ENCODE measurements at places on chromosomes 6 and 20.

GRCh38 chr6:130676077-130676772, 151.0 kb upstream of the SMLR1 start:
- peak; percentile 28 for DNase-seq

DNA sequence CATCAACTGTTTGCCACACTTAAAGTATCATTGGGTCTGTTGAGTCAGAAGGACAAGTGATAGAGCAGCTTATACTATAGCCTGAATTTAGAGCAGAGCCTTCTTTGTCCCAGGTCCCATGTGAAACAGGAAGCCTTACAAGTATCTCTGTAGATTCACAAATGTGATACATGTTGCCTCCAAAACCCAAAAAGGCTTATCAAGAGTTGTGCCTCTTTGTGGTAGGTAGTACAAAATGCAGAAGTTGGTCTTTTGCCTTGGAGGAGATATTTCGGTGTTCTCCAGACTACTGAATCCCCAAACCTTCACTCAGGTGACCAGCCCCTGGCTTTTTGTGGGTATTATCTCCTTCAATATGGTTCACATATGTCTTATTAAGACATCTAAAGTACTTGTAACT, 172.8 kb upstream of the PROKR2 start:
- no peak for DNase-seq

DNA sequence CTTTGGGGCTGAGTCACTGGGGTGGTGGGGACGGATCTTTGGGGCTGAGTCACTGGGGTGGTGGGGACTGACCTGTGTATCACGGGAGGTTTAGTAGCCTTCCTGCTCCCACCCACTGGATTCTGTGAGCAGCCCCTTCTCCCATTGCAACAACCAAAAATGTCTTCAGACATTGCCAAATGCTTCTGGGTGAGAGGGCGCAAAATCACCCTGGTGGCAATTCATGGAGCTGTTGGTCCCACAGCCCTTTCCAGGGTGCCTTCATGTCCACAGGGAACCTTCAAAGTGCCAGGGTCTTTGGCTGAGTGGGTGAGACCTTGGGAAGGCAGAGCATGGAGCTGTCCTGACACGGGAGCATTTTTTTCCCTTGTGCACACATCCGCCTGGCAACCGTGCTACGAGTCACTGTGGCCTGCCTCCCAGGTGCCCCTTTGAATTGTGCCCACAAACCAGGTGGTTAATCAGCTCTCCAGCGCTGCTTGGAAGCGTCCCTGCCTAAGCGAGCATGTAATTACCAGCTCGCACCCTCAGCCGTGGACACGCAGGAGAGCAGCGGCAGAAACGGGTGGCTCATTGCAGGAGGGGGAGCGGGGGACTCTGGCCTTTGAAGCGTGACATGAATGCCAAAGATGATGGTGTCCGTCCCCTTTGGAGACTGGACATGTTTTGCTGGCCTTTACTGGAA, 27.4 kb upstream of the APCDD1L start:
- DNase-seq, result peak; percentile 66

GRCh38 chr6:134533991-134534390, 216.1 kb upstream of the SGK1 start:
- no peak for DNase-seq

GRCh38 chr6:146336191-146336590, 207.4 kb upstream of the RAB32 start:
- DNase-seq, result no peak

- no peak for DNase-seq
Measured at GRCh38 chr6:50851049-50851845, 32.6 kb downstream of the TFAP2B start.

DNA sequence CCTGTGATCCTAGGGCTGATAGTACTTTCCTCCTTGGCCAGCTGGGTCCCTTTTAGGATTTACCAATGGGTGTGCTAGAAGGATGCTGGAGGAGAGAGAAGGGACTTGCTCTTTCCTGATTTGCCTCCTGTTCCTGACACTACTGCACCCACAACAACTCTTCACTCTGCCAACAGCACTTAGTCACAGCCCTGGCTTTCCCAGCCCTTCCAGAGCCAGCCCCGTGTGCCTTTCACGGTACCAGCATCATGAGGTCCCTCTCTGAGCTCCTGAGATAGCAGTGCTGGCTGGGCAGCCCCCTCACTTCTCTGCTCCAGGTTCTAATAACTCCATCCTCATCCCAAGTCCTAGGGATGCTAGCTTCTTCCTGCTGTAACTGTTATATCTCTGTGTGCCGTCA, 80.9 kb downstream of the DNAH8 start:
- no peak for DNase-seq

GRCh38 chr20:9573335-9574151, 59.2 kb downstream of the LAMP5 start:
- no peak for DNase-seq

GRCh38 chr6:131255911-131256310, 120.6 kb downstream of the AKAP7 start:
- DNase-seq, result no peak

DNA sequence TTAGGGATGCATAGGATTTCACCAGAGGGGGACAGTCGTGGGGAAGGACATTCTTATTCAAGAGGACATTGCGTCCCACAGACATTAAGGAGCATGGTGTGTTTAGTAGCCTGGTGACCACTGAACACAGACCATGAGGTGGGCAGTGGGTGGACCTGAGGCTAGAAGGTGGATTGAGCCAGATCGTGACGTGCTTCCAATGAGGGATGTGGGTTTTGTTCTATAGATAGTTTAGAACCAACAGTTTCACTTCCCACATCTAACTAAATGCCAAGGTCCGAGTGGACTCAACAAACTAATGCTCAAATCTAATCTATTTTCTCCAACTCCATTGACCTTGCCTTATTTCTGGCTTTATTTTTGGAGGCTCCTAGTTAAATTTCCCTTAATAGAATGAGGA, 58.5 kb downstream of the OGFRL1 start:
- DNase-seq, result no peak

DNA sequence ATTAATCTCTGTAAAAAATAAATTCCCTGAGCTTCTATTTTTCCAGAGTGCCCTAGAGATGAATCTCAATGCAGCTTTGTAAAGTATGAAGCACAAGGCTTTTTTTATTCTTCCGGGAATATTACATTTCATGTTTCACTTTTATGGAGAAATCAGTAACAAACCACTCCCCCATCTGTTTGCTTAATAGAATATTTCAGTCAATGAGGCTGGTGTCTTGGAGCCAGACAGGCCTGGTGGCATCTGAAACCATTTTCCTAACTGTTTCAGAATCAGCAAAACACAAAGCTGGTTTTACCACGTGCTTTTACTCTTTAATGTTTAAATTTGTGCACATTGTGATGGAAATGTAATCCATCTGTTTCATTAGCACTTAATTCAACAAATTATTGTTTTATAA, 400.8 kb upstream of the HSF2 start:
- DNase-seq, result no peak

DNA sequence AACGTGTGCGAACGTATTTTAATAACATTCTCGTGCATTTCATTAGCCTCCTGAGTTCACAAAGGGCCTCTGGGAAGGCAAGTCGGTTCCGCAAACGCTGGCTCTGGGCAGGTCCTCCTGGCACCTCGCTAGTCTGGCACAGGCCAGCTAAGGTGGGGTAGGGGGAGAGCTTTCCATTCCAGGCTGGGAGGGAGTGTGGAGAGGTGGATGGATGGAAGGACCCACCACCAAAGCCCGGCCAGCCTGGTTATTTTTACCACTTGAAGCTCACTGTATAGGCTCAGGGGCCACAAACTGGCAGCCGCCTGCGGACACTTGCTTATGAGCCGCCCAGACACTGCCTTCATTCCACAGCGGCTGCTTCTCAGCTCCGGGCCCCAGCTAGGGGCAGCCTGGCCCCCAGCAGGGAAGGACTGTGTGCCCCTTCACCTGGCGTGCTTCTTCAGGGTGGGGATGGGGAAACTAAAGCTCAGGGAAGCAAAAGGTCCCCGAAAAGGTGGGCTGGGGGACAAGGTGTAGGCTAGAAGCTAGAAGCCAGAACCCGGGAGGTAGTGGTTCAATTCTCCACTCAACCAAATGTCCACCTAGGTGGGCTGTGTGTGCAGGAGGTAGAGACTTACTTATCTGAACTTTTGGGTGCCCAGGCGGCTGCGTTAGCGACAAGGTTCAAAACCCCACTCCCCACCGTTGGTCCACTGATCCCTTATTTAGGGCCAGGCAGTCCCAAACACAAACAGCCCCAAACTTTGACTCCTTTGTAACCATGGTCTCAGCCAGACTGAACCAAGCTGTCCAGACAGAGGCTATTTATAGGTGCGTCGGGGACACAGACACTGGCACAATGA, 1.7 kb downstream of the PMEPA1 start:
- no peak for DNase-seq

DNA sequence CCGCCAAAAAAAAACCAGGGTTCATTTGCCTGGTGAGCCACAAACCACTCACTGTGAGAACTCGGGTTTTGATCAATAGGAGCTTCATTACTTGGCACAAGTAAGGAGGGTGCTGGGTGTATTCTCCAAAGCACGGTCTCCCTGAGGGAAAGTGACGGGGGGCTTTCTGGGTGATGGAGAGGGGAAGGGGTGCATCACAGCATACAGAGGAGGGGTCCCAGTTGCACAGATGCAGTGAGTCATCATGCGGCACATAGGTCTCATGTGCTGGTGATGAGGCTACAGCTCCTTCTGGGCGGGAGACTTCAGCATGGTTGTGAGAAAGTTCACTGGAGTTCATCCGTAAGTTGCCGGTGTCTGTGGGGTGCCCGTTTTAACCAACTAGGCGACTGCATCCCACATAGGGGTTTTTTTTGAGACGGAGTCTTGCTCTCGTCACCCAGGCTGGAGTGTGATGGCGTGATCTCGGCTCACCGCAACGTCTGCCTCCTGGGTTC, 36.2 kb downstream of the SUN5 start:
- no peak for DNase-seq

DNA sequence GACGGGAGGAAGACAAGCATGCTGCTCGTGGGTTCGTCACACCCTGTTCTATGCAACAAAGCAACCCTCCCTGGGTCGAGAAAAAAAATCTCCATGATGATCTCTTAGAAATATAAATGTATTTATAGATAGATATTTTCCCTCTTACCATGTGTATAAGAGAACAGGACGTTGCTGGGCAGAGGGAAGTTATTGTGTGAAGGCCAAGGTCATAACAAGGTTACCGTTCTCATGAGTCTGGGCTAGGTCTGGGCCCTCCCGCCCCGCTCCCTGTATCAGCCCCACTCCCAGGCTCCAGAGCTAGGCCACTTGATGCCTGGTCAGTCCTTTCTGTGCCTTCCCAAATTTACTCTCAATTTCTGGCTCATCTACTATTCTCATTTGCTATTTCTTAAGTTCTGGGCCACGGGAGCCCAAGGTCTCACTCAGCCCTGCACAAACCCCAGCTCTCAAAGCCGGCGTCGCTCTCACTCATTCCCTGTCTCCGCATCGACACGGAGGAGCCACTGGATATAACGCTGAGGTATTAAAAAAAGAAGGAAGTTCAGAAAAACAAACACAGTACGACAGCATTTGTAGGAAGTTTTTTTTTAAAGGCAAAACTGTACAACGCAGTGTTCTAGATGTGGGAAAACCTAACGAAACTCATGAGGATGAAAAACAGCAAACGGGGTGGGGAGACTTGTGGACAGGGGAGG, 96.8 kb downstream of the PSMG4 start:
- DNase-seq, result no peak

DNA sequence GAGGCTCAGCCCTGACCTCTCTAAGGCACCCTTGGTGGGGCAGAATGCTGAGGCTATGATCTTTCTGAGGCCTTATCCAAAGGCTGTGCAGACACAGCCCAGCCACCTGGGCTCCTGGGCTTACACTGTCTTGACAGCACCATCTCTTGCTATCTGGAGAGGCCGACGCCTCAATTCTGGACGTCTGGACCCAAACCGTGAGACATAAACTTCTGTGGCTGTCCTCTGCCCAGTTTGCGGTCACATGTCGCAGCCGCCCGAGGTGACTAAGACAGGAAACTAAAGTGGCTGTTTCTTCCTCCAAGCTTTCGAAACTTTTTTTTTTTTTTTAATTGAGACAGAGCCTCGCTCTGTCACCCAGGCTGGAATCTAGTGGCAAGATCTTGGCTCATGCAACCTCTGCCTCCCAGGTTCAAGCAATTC, 49.3 kb downstream of the PRR18 start:
- DNase-seq, result peak; percentile 1

DNA sequence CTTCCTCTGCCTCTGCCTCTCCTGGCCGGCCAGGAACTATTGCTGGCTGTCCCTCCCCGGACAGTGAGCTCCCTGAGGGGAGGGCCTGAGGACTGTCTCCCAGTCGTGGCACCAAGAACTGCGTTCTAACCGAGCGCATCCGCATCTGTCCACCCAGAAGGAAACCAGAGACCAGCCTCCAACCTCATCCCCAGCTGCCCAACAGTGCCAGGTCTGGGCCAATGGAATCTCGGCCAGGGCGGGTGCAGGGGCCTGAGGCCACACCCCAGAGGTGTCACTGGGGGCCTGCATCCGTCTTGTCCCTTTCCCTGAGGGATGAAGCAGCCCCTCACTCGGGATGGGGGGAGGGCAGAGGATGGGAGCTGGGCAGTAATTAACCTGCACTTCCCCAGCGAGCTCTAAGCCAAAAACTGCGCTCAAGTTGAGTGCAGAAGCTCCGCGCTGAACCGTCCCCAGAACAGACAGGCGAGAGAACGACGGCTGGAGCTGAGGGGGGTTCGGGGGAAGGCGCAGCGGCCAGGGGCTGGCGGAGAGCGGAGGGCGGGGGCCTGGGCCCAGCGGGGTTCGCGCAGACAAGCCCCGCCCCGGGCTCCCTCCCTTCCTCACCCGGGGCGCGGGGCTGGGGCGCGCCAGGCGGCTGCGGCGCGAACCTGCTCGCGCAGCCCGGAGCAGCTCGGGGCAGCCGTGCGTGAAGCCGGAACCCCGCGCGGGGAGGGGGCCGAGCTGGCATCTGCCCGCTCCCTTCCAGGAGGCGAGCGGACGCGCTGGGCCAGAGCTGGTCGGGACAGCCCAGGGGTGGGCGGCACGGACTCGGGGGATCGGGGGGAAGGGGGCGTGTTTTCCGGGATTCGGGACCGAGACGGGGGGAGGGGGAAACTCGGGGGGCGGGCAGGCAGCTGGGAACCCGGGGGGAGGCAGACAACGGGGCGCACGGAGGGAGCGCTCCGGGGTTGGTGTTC, 1.4 kb downstream of the TFEB start:
- peak; percentile 80 for DNase-seq

DNA sequence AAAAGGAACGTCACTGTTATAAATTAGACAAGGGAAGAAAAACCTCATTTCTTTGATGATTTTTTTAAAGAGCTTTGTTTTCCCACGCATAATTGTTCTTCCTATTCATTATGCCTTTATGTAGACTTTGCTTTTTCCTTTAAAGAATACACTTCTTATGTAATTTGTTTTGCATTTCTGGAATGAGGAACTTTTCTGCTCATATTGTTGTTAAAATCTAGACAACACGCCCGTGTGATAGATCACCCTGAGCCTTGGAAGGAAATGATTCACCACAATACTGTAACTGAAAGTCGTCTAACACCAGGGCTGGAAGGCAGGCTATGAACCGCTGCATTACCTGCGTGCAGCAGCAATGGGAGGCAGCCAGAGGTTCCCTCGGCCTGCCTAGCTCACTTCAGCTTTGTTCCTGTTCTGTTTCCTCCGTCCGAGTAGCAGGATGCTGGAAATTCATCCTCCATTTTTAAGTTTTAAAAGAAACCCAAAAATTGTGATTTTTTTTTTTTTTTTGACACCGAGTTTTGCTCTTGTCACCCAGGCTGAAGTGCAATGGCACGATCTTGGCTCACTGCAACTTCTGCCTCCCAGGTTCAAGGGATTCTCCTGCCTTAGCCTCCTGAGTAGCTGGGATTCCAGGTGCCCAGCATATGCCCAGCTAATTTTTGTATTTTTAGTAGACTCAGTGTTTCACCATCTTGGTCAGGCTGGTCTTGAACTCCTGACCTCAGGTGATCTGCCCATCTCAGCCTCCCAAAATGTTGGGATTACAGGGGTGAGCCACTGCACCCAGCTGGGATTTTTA, 49.6 kb upstream of the ZNF217 start:
- DNase-seq, result peak; percentile 92
